ENCODE measurements at places on chromosomes 2 and 18.

DNA sequence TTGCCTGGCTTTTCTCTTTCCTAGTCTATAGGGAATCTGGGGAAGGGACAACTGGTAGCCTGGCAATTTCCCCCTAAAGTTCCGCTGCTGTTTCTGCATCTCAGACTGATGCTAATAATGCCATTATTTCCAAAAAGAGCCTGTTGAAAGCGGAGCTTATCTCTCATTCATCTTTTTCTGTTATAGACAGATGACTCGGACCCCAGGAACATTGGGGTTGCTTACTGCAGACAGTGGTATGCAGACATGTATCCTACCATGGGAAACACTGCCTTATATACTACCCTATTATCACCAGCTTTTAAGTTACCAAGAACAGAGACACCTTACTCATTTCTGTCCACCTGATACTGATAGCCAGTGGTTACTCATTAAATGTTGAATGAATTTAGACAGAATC lies 15.3 kb downstream of the ETAA1 start:
- DNase-seq: no peak

DNA sequence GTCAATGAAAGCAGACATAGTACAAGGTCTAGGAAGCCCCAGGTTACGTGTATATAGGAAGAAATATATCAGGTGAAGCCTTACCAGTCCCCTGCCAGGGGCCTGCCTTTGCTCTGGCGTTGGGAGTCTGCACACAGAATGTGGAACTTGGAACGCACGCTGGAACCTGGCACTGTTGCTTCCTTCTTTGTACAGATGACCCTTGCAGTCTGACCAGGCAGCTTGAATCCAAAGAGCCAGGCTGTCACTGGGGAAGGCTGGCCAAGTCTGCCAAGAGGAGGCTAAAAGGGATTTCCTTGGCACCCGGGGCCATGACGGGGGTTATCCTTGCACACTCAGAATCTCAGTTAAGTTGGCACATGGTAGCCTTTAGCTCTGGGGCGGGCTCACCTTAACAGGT lies 39.5 kb downstream of the TMEM247 start:
- DNase-seq: no peak

DNA sequence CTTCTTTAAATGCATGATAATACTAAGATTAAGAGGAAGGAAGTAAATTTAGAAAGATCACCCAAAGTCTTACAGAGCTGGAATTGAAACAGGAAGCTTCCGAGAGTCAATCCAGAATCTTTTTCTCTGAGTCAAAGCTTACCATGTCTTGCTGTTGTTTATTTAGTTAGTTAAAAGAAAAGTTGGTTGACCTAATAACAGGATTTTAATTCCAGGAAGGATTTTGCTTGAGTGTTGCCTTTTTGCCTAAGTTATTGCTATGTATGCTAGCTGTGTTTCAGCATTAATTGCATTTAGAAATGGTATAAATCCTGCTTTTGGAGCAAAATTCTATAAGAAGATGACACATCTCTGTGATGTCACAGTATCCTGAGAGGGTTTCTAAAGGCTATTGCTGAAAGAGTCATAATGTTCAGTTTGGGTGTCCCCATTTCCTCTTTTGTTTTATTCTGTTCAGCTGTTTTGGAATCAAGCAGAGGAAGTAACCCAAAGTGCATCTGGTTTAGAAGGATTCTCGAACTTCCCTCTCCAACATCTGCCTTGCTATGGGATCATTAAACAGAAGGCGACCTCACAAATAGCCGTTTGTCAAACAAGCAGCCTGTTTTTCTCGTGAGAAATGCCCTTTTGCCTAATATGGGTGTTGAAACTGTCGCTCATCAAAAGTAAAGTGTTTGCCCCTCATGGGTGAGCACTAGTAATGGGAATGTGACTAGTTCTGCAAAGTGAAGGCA lies 271.5 kb upstream of the MMADHC start:
- no peak for DNase-seq

DNA sequence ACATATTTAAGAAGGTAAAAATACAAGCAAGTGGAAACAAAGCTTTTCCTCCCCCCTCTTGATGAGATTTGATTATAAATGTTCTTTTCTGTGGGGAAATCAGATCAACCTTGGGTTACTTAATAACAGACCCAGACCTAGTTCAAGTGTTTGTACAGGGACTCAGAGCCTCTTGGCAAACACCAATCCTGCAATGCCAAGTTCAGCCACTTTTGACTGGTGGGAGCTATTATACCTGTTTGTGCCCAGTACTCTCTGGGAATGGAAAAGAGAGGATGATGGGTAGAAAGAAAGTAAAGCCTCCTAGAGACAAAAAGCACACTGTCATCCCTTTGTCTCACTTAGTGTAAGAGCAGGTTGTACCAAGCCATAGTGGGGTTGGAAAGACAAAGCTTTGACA lies 63.8 kb upstream of the EPHA4 start:
- no peak for DNase-seq

All from activated T-cell treated with anti-CD3 and anti-CD28 coated beads, Interleukin-2, amount 50 U/mL, for 48 hours (primary cell).